ENCODE measurements at places on chromosomes 2 and 18.

DNA sequence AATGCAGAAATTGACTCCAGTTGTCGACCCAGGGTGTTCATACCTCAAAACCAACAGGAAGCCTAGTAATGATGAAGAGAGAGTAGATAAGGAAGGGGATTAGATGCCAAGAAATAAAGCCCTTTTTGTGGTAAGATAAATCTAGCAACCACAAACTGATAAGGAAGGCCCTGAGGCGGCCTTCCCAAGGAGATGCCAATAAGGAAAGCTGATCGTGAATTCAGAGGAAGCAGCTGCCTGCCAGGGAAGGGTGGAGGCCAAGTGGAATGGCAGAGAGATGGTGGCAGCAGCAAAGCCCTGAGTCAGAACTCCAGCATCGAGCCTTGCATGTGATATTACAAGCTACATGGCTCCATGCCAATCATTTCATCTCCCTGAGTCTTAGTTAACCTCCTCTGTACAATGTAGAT lies 126.3 kb downstream of the IRS1 start:
- no peak for DNase-seq

- DNase-seq, result no peak
Observed at GRCh38 chr18:48979944-48980890, 29.5 kb upstream of the SMAD7 start.

- DNase-seq, result no peak
Observed at GRCh38 chr18:14776801-14777200, 28.8 kb downstream of the ANKRD30B start.

GRCh38 chr2:229511524-229511923 lies 202.8 kb downstream of the DNER start:
- DNase-seq, result no peak

GRCh38 chr2:68379184-68379708 lies 14.2 kb downstream of the PLEK start:
- no peak for DNase-seq

- no peak for DNase-seq
Observed at GRCh38 chr2:174246944-174247381, 1.4 kb downstream of the OLA1 start.

GRCh38 chr2:44894058-44894457 lies 47.4 kb upstream of the SIX3 start:
- no peak for DNase-seq

DNA sequence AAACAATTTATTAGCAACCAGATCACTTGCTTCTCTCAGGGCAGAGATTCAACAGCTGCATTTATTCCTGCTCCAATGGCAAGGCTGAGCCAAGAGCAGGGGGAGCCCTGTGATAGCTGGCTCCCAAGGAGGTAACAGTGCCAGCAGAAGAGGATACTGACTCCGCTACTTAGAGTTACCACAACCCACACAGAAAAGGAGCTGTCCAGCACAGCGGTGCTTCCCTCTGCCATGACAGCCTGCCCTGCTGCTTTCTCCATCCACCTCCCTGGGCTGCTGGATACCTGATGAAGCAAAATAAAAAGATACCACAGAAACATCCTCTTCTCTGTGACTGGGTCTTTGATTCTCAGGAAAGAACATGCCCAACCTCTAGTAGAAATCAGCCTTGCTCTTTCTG lies 467.2 kb downstream of the LRRTM4 start:
- DNase-seq, result no peak

GRCh38 chr2:29115797-29116781 lies 874 bp downstream of the CLIP4 start:
- DNase-seq, result no peak

- DNase-seq, result no peak
Observed at GRCh38 chr2:75174981-75175380, 24.3 kb downstream of the TACR1 start.

DNA sequence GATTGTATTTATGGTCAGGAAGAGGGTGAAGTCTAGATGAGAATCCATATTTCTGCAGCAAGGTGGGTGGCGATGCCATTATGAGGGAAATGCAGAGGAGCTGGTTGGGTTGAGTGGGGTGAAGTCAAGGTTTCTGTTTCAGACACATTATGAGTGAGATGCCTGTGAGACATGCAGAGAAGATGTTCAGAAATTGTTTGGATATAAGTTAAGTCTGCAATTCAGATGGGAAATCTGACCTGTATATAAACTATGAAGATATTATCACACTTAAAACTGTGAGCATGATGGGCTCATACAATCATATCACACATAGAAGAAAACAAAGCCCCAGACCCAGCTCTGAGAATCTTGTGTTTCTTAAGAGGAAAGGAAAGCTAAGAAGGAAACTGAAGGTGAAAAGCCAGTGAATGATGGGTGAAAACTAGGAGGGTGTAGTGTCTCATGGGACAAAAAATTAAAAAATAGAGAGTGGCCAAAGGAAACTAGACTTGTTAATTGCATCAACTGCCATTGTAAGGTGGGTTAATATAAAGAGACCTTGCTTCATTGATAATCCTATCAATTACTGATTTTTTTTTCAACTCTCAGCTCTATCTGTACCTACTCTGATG lies 14.2 kb downstream of the GALNT5 start:
- DNase-seq, result no peak

GRCh38 chr18:59286341-59286740 lies 13.1 kb upstream of the RAX start:
- DNase-seq, result no peak

DNA sequence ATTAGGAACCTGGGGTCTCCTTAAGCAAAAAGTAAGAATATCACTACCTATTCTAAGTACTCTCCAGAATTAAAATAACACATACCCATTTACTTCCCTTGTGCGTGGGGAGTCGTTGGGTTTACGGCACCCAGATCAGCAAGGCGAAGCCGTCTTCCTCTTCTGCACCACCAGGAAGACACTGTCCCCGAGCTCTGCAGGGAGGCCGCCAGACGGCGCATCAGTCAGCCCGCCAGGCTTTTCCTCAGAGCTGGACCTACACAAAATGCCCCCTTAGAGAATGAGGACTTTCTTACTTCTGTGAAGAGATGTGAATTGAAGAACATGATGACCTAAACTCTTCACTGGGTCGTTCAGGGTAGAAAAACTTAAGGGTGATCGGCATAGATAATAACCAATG lies 526.5 kb downstream of the GALR1 start:
- DNase-seq, result no peak

GRCh38 chr2:18932853-18933252 lies 343.5 kb upstream of the NT5C1B start:
- DNase-seq, result no peak

DNA sequence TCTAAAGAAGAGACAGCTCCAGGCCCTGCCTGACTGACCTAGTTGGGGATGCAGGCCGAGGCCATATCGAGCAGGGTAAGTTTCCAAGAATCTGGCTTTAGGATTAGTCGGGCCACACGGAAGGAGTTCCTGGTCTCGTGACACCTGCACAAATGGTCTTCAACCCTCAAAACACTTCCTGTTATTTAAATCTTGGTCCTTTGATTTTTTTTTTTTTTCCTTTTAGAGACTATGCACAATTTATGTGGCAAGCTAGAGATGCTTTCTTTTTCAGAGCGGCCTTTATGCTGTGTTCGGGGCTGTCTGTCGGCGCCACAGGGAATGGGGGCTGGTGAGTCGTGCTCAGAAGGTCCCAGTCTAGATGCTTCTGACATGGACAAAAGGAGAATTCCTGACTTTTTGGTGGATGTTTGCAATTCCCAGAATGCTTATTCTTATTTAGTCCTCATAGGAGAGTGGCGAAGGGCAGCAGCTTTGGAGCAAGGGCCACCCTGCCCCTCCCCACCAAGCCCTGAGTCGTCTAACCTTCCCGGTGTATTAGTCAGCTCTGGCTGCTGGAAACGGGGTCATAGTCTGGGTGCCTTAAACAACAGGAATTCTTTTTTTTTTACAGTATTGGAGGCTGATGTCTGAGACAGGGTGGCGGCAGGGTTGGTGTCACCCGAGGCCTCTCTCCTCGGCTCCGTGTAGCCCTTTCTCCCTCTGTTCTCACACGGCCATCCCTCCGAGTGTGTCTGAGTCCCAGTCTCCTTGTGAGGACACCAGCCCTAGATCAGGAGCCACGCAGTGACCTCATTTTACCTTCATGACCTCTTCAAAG lies 27.4 kb downstream of the HPCAL1 start:
- no peak for DNase-seq
